Endothelial cell of umbilical vein (primary cell): ENCODE measurements at places on chromosomes 3 and 15. TPM values are rescaled to one million over a fixed set of nuclear protein-coding genes. Genes with fewer than 3 reads are reported as not detected.

DNA sequence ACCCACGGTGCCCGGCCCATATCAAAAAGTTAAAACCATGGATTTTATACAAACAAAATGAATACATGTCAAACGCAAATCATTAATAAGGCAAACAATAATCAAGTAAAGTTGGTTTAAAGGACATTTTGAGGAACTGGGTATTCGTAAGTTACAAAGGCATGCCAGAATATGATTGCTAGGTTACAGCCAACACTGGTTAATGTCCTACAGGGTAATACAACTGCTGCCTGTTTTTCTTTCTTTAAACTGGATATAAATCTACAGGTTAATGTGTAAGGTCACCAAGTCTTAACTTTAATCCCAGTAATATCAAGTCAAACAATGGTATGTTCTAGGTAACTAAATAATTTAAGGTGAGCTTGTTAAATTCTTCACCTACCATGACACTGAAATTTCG lies 166.1 kb downstream of the PTPRG start:
- no peak for DNase-seq

- DNase-seq = no peak
Measured at GRCh38 chr15:83928392-83928734, 274.4 kb downstream of the ADAMTSL3 start.

DNA sequence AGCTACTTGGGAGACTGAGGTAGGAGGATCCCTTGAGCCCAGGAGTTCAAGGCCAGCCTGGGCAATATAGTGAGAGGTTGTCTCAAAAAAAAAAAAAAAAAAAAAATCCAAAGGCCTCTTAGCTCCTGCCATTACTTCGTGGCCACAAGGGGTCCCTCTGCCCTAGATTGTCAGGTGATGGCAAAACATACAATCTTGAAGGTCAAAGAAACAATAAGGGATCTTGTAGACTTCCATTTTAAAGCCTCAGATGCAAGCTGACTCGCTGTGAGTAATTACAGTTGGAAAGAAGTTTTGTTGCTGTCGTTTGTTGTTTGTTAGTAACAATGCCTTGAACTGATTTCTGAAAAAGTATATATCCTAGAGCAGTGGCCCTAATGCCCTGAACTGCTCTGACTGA lies 55.9 kb upstream of the PLCL2 start:
- DNase-seq = peak; percentile 80

DNA sequence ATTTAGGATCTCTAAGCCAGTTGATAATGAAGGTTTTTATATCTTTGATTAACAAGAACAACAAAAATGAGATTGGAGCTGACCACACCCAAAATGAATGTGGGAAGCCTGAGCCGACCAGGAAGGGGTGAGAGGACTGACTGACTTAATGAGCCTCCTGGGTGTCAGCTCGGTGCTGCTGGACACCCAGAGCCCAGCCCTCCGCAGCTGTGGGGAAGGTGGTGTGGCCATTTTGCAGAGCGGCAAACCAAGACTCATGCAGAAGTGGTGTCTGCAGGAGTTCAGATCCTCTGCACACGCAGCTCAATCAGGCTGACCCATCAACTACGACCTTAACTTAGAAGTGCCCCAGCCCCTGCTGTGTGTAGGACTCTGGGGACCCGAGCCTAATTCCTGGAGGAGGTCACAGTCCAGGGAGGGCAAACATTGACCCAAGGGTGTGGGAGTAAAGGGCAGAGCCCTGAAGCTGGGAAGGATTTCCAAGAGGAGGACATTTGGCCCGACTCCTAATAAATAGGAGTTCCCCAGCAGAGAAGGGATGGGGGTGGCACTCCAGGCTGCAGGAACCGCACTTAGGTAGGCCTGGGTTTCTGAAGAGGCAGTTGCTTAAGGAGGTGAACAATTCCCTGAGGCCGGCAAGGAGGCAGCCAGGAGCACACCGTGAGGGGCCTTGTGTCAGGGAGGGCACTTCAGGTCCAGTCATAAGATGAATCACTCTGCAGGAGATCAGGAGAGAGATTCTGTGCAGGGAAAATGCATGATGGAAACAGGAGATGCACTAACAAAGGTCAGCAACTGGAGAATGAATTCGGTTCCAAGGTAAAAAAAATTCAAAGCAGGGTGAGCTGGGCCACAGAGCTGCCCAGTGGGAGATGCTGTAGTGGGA lies 197.1 kb upstream of the TPM1 start:
- DNase-seq = no peak

- DNase-seq = no peak
Measured at GRCh38 chr3:42053476-42053875, 37.7 kb upstream of the TRAK1 start.

CCDC71 gene
- 20.3 and 23.5 TPM in 2 replicates for total RNA-seq

- DNase-seq = peak; percentile 95
Measured at GRCh38 chr3:195030791-195031321, 240.1 kb downstream of the XXYLT1 start.

DNA sequence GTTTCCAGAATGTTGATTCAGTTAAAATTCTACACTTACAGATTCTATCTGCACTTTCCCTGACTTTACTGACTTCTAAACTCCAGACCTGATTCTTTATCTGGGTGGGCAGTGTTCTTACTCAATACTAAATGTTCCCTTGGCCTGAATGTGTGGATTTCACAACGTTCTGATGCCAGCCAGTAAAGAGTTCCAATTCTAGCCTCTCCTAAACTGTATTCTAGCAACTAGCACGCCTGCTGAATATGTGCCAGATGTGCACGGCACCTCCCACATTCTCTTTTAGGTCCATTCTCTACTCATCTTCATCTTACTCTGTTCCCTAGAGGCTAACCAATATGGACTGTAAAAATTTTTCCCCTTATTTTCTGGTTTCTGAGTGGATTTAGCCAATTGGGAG lies 479.5 kb upstream of the AGTR1 start:
- DNase-seq = no peak

DNA sequence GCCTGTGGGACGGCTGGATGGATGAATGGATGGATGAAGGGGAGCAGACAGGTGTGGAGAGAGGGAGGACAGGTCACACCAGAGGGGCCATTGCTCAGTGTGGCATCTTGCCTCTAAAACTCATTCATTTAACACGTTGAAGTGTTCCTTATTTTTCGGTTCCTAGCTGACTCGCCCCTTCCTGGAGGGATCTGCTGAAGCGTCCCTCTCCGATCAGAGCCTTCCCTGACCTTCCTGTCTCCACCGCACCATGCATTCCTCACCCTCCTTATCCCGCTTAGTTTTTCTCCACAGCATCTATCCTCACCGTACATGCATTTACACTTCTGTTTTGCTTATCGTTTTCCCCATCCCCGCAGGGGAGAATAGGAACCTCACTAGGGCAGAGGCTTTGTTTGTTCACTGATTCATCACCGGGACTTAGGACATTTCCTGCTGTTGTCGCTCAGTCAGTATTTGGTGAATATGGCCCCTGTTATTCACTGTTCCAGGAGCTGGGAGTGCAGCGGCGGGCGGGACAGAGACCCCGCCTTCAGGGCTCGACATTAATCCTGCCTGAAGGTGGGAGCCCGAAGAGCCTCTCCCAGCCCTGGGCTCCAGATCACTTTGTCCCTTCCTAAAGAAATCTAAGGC lies 32.0 kb downstream of the FOXL2 start:
- peak; percentile 88 for DNase-seq

- DNase-seq = no peak
Measured at GRCh38 chr3:68271145-68271544, 616.7 kb upstream of the SUCLG2 start.

C3orf33 gene
- 0.74 and 1.7 TPM in 2 replicates for total RNA-seq

DNA sequence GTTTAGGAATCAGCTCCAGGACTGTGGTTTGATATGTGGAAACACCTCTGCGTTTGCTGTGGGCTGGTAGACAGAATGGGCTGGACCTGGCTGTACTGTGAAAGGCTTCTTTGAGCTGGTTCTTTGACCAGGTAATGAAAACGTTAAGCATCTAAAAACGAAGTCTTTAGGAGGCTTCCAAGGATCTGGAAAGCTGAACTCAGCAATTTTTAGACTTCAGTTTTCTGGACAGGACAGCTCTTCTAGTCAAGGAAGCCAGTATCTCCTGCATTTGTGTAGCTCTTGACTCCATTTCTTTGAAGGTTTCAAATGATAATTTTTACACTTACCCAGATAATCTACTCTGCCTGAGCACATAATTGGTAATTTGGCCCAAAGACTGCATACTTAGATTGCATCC lies 25.5 kb downstream of the MAP2K1 start:
- no peak for DNase-seq

GRIP2 gene
- not detected in 2 replicates for total RNA-seq

- no peak for DNase-seq
Measured at GRCh38 chr15:75182187-75183131, 19.2 kb upstream of the C15orf39 start.

- no peak for DNase-seq
Measured at GRCh38 chr15:64650552-64650951, 124.8 kb downstream of the RBPMS2 start.

CHRNA7 gene
- 2.6 and 2.7 TPM in 2 replicates for total RNA-seq

GRCh38 chr3:170485696-170486095 lies 67.0 kb downstream of the CLDN11 start:
- no peak for DNase-seq

FBXW12 gene
- not detected in 2 replicates for total RNA-seq

NDUFB5 gene
- 68.3 and 74.9 TPM in 2 replicates for total RNA-seq

BFSP2 gene
- not detected in 2 replicates for total RNA-seq

DNA sequence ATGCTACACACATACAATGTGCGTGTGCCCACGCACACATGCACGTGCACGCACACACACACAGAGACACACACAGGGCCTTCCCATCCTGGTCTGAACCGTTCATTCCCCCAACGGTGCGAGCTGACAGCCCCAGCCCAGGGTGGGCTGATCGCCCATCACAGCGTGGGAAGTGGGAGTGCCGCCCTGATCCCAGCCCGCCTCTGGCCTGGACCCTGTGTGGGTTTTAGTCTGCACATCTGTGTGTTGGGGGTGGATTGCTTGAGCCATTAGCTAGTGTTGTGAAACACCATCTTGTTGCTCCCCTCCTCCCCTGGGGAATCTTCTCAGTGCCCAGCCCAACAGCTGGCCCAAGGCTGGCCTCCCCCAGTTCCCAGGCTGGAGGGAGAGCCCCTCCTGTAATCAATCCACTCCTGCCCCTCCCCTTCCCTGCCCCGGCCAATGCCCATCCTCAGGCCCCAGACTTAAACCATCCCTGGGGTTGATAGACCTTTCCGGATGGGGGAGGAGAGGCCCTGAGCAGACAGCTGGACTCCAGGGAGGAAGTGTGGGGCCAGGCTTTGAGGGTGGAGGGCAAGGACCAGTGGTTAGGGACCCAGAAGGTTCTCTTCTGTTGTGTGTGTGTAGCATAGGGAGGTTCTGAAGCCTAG lies 8.3 kb downstream of the SEMA3G start:
- DNase-seq = no peak

CELSR3 gene
- 0.46 and 0.71 TPM in 2 replicates for total RNA-seq

DNA sequence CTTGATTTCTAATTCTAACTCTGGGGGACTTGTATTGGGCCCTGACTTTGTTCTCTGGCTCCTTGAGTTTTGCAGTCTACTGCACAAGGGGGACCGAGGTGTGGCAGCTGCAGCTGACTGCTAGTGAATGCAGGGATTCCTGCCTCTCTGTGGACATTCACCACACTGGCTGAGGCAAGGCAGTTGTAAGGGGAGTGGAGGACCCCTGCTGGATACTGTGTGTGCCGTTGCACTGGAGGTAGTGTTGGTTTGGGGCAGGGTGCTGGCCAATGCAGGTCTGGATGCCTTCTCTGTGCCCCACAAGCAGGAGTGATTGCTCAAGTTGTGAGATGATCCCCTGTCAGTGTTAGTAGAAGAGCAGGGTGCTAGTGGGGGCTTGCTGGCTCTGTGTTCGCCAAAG lies 626.1 kb downstream of the SQOR start:
- DNase-seq = peak; percentile 6

DNA sequence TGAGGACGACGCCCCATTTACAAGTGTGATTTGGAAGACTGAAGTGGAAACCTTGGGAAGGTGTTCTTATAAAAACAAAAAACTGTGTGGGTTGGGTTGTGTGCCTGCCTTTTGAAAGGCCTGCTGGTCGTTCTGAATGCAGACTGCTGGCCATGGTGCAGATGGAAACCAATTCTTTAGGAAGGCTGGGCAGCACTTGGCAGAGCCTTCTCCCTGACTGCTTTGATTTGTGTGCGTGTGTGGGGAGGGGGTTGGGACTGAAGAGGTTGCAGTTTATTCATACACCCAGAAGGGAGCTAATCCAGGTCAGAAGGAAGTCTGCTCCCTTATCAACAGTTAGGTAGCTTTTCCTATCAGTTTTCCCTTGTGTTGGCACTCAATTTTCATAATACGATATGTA lies 288.7 kb downstream of the SOX2 start:
- no peak for DNase-seq

NRROS gene
- 14.4 and 15.6 TPM in 2 replicates for total RNA-seq

FANCD2OS gene
- total RNA-seq = not detected in 2 replicates

SRP14 gene
- 220 and 260 TPM in 2 replicates for total RNA-seq

TRPC1 gene
- 5.6 and 5.9 TPM in 2 replicates for total RNA-seq

DNAH1 gene
- total RNA-seq = 5.0 and 5.8 TPM in 2 replicates

DNA sequence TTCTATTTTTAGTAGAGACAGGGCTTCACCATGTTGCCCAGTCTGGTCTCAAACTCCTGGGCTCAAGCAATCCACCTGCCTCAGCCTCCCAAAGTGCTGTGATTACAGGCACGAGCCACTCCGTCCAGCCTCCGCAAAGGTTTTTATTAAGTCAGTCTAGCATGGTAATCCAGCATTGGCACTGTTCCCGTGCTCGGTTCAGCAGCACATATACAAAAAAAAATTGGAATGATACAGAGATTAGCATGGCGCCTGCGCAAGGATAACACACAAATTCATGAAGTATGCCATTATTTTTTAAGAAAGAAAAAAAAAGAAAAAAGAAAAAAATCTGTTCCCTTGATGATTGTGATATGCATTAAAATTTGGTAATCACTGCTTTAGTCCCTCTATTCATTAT lies 8.5 kb downstream of the CKMT1A start:
- DNase-seq = no peak

DNA sequence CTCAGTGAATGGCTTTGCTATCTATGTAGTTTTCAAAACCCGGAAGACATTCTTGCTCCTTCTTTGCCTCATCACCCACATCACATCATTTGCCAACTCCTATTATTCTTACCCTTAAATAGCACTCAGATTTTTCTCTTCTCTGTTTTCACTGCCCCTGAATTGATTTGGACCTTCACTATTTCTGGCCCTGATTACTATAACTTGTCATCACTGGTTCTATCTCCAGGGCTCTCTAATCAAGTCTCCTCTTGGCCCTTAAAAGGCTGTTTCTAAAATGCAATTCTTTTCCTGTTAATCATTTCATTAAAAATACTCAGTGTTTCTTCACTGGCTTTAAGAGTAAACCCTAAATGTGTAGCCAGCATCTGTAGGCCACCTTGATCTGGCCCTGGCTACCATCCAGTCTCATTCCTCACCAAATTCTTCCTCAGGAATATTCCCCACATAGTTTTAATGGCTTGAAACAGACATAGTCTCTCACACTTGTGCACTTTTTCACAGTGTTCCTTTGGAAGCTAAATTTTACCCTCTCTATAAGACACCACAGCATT lies 437.1 kb upstream of the CBLB start:
- DNase-seq = no peak

- no peak for DNase-seq
Measured at GRCh38 chr3:13185737-13186434, 112.7 kb upstream of the IQSEC1 start.

GOLGA8O gene
- total RNA-seq = 0.21 and 2.1 TPM in 2 replicates

LPCAT4 gene
- total RNA-seq = 44.0 and 49.3 TPM in 2 replicates

- no peak for DNase-seq
Measured at GRCh38 chr15:58710701-58711100, 38.8 kb downstream of the ADAM10 start.

CMTM6 gene
- total RNA-seq = 54.0 and 56.3 TPM in 2 replicates

ZNF662 gene
- total RNA-seq = 0.83 and 4.3 TPM in 2 replicates

- DNase-seq = no peak
Measured at GRCh38 chr3:148681080-148681479, 16.6 kb upstream of the AGTR1 start.

CHRM5 gene
- not detected in 2 replicates for total RNA-seq
